ENCODE measurements at places on chromosomes 4 and X.
A peak's percentile ranks its signal among the peaks of the same experiment; 100 is the strongest.

- DNase-seq: no peak
These were observed 33.2 kb downstream of the STAG2 start for GRCh38 chrX:123994730-123995129.

GRCh38 chrX:133179500-133179899 lies 38.7 kb downstream of the TFDP3 start:
- DNase-seq: no peak

GRCh38 chr4:17760626-17761025 lies 20.8 kb downstream of the FAM184B start:
- DNase-seq: no peak

DNA sequence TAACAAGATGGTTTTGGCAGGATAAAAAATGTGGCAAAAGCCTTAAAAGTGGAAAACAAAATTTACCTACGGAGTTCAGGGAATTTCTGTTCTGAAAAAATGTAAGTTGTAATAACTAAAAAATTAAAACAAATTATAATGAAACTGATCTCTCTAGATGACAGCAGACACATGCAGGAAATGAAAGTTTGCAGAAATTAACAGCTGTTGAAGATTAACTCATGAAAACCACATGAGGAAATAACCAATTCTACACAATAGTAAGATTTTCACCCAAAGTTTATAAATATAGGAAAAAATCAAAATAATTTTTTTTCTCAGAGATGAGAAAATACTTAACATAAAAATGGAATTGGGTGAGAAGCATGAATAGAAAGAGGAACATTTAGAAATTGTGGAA lies 47.5 kb upstream of the UGT2B15 start:
- no peak for DNase-seq

GRCh38 chr4:69727926-69728325 lies 32.5 kb downstream of the SULT1B1 start:
- DNase-seq: no peak

- no peak for DNase-seq
These were observed 6.4 kb downstream of the DYNLT3 start for GRCh38 chrX:37840931-37841330.

DNA sequence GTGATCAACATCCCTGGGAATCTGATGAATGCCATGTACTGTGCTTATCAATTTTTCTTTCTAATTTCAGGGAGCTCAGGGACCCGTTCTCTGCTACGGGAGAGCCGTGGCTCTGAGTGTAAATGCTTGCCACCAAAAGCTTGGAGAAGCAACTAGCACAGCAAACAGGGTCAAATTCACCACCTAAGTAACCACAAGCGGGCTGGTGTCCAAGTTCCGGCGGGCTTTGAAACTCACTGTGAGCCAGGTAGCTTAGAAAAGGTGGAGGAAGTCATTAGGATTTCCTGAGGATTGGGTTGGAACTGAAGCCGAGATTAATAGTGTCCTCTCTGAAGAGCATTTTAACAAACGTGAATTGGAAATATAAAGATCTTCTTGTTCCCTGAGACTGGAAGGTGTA lies 87.2 kb downstream of the CLDN34 start:
- DNase-seq: no peak

GRCh38 chr4:111108153-111108552 lies 485.3 kb upstream of the PITX2 start:
- no peak for DNase-seq

DNA sequence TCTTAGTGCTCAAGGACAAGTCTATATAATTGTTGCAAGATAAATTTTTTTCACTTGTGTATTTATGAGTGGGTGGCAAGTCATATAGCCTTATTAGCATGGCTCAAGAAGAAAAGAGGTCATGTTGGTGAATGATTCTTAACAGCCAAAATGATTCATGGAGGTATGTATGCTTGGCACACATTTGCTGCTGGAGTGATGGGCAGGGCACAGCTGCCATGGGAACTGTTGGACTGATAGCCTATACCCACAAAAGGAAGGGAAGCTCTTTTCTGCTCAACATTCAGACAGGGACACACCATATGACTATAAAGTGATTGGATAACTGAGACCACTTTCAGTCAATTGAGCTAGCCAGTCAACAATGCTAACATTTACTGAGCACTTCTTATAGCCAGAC lies 46.8 kb upstream of the PITX2 start:
- DNase-seq: no peak

DNA sequence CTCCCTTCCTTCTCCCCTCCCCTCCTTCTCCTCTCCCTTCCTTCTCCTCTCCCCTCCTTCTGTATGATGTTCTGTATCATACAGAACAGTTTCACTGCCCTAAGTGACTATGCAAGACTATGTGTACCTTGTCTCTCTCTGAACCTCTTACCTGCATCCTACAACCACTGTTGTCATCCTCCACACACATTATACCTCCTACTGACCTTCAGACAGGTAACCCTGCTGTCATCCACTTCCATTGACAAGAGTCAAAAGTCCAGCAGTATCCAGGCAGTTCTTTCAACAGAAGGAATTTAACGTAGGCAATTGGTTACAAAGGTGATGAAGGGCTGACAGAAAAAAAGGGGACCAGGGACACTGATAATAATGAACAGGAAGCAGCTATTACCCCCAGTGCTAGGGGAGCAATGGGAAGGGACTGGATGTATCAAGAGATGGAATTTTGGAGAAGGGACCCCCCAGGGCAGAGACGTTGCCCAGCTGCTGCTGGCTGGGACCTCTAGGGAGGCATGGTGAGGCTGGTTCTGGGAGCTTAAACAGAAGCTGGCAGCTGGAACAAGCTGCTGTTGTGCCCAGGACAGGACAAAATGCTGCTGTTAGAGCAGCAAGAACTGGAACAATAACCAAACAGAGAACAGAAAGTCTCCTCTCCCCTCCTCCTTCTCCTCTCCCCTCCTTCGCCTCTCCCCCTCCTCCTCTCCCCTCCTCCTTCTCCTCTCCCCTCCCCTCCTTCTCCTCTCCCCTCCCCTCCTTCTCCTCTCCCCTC lies 84.7 kb downstream of the DCTD start:
- DNase-seq: no peak

DNA sequence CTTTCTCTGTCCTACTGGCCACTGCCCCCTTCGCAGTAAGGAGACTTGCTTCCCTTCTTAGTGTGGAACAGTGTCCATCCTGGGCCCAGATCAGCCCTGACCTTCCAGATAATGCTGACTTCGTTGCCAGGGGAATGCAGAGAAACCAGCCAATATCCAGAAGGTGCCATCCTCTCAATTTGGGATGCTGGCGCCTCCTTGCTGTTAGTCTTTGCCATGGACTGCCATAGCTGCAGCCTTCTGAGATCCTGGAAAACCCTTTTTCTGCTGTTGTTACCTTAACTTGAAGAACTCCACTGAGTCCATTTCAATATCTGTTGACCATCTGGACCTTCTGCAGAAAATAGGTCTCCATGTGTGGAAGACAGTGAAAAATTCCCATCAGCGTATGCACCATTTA lies 21.8 kb downstream of the RAI2 start:
- no peak for DNase-seq

GRCh38 chr4:141933978-141934377 lies 297.6 kb downstream of the IL15 start:
- DNase-seq: no peak

- DNase-seq: no peak
These were observed 99.4 kb upstream of the IL1RAPL1 start for GRCh38 chrX:28487818-28488217.

GRCh38 chr4:121690001-121690400 lies 6.8 kb downstream of the ANXA5 start:
- DNase-seq: no peak

DNA sequence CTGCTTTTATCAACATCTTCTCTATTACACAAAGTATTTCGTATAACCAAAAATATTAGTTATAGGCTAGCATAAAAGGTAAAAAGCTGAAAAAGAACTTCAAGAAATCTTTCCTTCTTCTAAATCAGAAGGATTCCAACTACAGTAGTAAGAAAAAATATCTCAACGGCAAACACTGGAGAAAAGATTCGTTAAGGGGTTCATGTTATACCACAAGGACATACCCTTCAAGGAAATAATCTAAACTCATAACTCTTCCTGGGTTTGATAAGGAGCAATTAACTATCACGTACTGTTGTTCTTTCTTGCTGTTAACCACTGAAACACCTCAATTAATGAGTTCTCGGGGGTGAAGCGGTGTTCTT lies 1.5 kb downstream of the SMIM14 start:
- no peak for DNase-seq

- peak; percentile 67 for DNase-seq
These were observed 85.9 kb downstream of the RNF150 start for GRCh38 chr4:141047228-141047884.

DNA sequence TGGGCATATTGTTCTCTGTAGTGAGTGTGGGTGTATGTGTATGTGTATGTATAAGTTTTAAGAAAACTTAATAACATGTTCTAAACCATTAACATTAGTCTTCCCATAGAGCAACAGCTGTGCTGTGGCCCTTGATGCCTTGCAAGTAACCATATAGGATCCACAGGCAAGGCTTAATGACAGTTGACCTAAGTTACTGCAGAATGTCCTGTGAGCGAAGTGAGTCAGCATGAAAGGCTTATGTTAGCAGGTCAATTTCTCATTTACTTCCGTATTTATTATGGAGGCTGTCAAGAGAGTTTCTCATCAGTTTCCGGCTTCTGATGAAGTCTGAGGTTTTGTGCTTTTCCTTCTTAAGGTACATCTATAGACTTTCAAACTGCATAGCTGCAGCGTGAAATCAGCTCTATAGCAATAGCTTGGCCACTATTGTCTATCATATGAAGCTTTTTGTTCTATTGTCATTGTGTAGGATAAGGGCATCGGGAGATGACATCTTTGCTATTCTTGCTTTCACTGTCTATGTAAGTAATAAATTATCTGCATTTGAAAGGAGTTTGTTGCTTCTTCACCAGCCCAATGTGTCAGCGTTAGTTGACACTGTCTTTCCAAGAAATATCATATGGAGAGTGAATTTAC lies 1153.4 kb upstream of the AGA start:
- DNase-seq: no peak

DNA sequence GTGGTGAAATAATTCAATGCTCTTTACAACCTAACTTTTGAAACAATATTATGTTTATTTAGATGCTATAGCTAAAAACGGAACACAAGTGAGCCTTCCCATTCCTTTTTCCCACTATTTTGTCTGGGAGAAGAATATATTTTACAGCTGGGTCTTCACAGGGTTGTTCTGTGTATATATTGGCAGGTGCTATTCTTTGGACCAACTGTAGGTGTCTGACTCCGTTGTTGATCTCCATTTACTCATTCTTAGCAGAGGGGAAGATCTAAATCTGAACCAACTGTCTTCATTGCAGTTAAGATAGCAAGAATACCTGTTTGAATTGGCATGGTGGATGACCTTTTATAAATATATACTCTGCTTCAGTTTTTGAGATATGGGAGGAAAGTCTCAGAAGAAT lies 257.4 kb downstream of the CFAP299 start:
- DNase-seq: no peak

DNA sequence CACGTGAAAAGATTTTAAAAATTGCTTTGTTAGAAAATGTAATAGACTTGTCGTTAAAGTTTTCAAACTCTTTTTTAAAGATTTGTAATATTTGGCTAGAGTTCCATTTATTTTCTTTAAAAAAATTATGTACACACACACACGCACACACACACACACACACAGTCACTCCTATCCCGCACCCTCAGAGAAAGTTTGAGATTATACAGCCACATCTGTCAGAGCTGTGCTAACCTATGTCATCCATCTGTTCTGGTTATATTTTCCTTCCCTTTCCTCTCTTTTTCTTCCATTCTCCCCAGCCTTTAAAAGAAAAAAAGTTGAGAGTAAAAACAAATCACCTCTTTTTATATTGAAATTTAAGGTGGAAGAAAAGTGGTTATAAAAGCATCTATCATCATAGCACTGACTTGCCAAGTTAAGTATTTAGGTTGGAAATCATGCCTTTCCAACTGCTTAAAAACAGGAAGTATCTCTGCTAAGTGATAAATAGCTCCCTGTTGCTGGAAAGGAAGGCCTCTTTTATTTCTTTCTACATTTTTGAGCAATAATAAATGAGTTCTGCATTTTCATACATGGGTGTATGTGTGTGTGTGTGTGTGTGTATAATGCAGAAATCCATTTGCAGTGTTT lies 163.3 kb upstream of the SPRY1 start:
- DNase-seq: no peak

DNA sequence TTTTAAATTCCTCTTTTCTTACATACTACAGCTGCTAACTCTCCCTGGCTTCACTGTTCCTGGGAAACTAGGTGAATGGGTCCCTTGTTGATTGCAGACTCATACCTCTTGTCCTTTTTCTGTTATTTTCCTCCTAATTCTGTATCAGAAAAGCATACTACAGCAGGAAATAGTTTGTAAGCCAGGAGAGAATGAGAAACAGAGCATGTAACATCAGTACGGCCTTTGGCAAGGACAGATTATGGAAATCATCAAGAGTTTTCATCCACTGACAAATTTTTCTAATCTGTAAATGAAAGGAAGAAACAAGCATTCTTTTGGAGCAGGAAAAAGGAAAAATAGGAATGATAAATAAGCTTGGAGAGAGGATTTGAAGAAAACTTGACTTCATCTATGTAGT lies 239.2 kb downstream of the ANTXR2 start:
- no peak for DNase-seq

GRCh38 chrX:86455495-86455894 lies 307.2 kb downstream of the DACH2 start:
- no peak for DNase-seq

DNA sequence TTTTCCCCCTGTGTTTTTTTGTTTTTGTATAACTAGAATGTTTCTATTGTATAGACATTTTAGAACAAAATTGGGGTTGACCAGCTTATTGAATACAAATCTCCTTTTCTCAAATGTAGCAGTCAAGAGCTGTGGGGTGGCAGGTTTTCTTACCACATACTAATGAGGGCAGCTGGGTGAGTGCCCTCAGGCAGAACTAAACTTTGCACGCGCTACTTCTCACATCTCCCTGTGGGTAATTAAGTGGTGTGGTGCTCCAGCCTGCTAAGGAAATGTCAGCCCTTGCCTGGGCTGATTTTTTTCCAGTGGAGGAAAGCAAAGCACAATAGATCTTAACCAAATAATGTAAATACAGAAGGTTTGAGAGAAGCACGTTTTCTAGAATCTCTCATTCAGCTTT lies 717.6 kb upstream of the TENM3 start:
- DNase-seq: no peak

GRCh38 chr4:55876387-55876786 lies 22.9 kb downstream of the EXOC1 start:
- no peak for DNase-seq

GRCh38 chr4:155763551-155763950 lies 4.7 kb downstream of the GUCY1B1 start:
- DNase-seq: no peak

All from non-pigmented ciliary epithelial cell (primary cell).